Brain (organoid and tissue), 16 donors: ENCODE measurements at places on chromosomes 12 and 14.

- DNase-seq = no peak
These were observed 205.1 kb upstream of the FSCB start for GRCh38 chr14:44712024-44712815.

- no peak for DNase-seq
These were observed 32.7 kb downstream of the ZCCHC8 start for GRCh38 chr12:122467983-122468382.

- no peak for DNase-seq
These were observed 5.1 kb downstream of the BCL7A start for GRCh38 chr12:122026706-122027333.

DNA sequence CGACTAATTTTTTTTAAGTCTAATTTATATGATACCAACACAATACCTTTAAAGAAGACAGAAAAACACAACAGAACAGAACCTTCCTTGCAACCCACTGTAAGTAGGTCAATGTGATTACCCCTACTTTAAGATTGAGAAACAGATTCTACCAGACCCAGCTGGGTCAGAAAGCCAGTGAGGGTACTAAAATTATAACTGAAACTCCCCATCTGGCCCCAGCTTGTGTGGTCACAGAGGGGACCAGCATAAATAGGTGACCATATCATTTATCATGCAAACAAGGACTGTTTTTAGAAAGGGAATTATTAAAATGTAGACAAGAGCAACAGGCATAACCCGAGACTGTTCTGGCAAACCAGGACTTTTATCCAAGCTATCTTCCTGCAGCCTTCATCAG is 30.1 kb upstream of the FRMD6 start:
- DNase-seq = no peak

DNA sequence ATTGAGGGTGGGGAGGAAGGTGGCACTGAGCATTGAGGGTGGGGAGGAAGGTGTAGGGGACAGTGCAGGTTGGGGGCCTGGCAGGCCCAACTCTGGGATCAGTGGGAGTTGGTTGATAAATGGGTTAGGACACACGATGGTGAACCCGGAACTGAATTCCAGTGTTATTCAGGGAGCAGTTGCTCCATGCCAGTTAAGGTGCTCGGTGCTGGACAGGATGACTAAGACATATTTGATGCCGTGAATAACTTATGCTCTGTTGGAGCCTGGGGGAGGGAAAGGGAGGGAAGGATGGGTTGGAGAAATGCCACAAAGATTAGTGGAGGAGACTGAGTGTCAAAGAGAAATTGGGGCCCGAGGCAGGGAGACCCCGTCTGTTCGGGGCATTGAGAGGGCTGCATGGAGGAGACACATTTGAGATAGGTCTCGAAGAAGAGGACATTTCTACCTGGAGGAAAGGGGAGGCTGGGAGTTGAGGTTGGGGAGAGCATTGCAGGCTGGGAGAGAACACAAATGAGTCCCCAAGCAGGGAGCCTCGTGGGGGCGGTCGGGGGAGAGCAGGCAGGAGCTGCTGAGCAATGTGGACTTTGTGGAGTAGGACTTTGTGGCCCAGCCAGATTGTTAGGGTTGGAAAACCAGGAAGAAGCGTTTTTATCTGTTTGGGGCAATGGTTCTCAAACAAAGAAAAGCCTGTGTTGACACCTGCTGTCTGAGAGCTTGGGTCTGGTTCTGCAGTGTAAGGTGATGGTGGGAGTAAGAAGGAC is 65.3 kb downstream of the IQSEC3 start:
- DNase-seq = no peak

DNA sequence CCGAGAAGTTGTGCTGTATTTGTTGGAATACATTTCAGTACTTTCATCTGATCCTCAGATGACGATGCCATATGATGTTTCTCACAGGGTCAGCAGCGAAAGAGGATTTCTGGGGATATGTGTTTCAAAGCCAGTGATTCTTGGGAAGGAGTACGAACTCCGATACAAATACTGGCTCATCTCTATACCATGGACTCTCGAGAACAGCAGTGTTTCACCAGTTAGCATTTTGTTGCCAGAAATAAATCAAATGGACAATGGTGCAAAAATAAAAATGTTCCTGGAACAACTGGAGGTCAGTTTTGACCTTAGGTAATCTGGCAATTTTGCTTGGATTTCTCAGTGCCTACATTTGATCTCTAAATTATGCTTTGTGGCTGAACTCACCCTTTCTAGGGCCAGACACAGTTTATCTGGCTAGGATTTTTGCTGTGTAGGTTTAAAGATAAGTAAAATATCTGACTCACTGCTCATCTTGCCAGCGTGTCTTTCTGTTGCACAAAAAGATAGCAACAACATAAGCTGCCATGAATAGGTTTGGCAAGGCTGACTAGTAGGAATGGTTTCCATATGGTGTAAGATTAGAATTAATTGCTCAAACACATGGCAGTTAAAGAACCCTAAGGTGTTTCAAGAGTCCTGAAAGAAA is 11.0 kb upstream of the MGP start:
- no peak for DNase-seq

DNA sequence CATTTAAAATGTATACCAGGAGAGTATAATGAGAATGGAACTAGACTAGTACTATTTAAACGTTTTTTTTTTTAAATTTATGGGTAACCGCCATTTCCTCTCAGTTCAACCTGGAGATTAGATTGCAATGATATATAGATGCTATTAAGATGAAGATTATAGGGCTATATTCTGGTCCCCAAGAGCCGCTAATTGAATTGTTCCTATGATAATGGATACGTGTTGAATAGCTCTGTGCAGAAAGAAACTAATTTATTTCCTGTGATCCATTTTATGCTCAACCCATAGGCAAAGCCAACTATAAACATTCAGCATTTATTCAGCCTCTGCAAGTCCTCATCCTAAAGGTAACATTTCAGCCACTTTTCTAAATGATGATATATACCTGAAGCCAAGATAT is 1595.1 kb upstream of the SEL1L start:
- peak; percentile 53 for DNase-seq

GRCh38 chr14:65352964-65353530 is 59.5 kb upstream of the FUT8 start:
- DNase-seq = no peak

DNA sequence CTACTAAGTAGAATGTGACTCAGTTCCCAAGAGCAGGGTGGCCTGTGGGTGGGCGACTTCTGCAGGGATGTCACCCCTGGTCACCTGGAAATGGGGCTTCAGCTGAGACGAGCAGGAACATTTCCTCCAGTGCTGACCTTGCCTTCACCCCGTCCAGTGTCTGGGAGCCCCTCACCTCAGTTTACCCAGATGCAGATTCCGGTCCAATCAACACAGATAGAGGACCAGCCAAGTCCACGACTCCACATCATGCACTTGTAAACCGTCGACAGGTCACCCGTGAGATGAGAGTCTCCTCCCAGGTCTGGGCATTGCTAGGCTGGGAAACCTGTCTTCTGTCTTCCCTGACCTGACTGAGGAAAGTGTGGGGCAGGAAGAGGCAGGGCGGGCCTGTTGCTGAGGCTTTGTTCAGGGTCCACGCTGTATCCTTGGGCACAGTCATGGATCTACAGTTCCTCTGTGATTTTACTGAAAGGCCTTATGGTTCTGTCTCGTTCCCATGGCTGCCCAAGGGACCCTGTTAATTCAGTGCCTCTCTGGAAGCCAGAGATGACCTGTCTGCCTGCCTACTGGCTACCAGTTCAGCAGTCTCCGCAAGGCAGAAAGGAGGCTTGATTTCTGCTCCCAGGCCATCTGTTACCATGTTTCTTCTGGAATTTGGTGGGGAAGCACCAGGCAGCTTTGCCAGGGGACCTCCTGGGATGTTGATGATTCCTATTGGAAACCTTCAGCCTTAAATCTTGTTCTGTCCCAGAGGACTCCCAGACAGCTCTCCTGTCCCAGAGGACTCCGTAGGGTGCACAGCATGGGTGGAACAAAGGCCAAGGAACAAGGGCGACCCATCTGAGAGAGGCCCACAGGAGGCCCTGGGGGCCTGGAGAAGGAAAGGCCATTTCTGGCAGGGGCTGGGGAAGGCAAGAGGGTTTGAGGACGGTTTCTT is 288.5 kb upstream of the RTL1 start:
- no peak for DNase-seq

GRCh38 chr12:38744041-38744440 is 161.3 kb downstream of the CPNE8 start:
- no peak for DNase-seq

GRCh38 chr14:105464501-105464900 is 10.1 kb upstream of the CRIP2 start:
- no peak for DNase-seq

- no peak for DNase-seq
These were observed 582.6 kb downstream of the ALG10 start for GRCh38 chr12:34604631-34605509.

- DNase-seq = peak; percentile 99
These were observed 620.1 kb downstream of the NRXN3 start for GRCh38 chr14:78790271-78790670.

DNA sequence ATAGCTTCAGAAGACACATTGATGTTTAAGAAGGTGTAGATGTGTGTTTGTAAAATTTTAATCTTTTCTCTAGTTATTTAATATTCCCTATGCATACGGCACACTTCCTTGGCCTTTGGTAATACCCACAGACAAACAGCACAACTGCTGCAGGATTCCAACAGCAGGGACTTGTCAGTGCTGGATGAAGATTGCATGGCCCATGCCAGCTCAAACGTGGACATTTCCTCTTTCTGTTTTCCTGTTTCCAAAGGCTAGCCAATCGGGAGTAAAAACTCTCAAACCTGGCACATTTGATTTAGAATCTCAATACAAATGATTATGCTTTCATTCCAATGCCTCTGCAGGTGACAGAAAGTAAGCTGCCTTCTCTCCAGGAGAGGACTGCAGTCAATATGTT is 22.5 kb upstream of the PDE3A start:
- DNase-seq = no peak

DNA sequence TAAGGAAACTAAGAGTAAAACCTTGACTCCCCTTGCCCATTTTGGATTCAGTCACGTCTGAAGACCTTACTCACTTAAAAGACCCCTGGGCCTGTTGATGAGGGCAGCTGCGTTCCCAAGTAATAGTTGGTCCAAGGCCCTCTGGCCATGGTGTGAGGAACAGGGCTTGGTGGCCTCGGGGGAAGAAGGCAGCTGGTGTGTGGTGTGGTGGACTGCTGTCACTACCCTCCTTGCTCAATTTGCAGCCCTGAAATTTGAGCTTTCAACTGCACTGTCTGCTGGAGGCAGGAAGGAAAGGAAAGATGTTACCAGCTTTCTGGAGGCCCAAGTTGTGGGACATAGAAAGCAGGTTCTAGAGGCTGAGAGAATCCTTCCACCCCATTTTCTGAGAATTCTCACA is 128.2 kb downstream of the SLC38A6 start:
- no peak for DNase-seq

DNA sequence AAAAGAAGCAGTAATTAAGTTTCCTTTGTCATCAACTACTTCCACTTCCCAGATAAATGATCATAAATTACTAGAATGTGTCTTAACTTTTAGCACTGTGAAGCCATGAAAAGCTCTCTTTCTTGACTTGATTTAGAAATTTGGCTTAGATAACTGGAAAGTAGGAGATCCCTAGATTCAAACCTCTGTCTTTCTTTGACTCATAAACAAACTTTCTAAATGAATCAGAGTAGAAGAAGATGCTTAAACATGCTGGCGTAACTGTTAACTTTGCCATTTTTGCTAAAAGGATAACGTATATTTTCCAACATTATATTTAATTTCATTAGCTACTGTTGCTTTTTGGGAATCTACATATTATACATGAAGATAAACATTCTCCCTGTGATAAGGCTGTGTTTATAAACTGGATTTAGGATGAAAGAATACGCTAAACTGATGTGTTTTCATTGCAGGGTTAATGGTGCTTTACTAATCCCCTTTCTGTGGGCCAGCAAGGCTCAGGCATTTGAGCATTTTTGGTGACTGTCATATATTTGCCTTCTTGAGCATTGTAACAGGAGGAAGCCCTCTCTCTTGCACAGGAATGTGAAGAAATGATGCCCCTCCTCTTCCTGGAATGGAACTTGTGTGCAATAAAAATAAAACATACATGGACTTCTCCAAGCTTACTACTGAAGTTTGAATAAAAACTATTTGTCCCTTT is 301.4 kb downstream of the BMP4 start:
- DNase-seq = no peak

DNA sequence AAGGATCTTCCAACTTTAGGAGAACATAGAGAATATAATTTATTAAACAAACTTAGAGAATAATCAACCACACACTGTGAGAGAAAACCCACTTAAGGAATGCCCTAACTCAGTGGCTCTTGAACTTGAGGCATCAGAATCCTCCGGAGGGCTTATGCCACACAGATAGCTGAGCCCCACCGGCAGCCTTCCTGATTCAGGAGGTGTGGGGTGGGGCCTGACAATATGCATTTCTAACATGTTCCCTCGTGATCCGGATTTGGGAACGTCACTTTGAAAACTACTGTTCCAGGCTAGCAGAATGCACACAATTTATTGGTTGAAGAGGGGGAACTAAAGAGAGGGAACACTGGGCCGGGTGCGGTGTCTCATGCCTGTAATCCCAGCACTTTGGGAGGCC is 2.0 kb upstream of the SOAT2 start:
- DNase-seq = no peak

GRCh38 chr12:31016057-31016456 is 57.6 kb upstream of the DDX11 start:
- no peak for DNase-seq

GRCh38 chr12:54142114-54142475 is 46.7 kb downstream of the SMUG1 start:
- no peak for DNase-seq

GRCh38 chr12:92425165-92425564 is 277.6 kb upstream of the PLEKHG7 start:
- peak; percentile 78 for DNase-seq

GRCh38 chr12:115440438-115440837 is 756.5 kb upstream of the TBX3 start:
- no peak for DNase-seq

DNA sequence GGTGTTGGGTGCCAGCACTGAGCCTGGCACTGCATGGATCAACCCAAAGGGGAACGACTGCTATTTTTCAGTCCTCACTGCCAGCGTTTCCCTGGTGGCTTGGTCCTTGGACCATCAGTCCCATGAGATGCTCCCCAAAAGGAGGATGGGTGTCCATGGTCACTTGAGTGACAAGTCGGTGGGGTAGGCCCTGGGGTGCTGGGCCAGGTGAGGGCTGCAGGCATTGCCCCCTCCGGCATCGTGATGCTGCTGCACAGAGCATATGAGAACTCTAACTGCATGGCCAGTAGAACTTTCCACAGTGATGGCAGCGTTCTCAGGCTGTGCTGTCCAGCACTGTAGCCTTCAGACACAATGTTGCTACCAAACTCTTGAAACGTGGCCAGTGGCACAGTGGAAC is 16.2 kb downstream of the SETD1B start:
- DNase-seq = no peak

DNA sequence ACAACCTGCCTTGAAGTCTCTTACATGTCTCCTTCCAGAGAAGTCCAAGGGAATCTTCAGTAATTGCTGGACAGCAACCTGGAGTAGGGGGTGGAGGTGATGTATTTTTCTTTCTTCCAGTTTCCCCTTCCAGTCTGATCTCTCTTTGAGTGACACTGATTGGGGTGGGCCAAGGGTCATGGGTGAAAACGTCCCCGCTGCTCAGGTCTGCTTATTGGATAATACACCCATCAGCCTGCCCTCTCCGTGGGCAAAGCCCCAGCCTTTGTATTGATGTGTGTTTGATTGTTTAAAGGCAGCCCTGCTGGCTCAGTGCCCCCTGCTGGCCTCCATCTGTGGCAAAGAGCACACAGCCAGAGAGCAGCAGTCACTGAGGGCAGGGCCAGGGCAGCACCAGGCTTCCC is 35.7 kb upstream of the ATP2A2 start:
- no peak for DNase-seq
